ENCODE measurements at places on chromosomes 7 and 10.

- no peak for DNase-seq
Observed at GRCh38 chr7:14836571-14837189, 65.9 kb downstream of the DGKB start.

DNA sequence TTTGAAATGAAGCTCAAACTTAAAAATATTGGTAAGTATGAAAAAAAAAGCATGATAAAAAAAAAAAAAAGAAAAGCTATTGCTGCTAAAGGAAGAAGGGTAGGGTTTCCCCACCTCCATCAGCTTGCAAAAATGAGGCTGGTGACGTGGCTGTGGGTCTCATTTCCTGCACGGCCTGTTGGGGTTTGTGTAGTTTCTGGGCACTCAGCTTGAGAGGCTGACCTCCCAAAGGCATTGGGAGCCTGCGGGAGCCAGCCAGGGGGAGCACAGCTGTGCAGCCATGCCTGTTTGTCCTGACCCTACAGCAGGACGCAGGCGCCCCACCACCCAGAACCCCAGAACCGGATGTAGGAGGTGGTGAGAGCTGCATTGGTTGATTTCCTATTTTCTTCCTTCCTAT lies 48.8 kb upstream of the CARD11 start:
- DNase-seq: no peak

GRCh38 chr7:46848311-46848710 lies 733.6 kb downstream of the TNS3 start:
- no peak for DNase-seq

DNA sequence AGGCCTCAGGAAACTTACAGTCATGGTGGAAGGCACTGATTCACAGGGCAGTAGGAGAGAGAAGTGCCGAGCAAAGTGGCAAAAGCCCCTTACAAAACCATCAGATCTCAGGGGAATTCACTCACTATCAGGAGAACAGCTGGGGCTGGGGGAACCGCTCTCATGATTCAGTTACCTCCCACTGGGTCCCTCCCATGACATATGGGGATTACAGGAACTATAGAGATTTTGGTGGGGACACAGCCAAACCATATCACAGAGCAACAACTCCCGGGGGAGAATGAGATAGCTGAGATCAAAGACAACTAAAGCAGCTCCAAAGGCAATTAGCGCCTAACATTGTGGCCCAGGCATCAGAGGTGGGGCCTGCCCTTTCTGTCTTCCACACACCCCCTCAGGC lies 85.4 kb upstream of the VOPP1 start:
- DNase-seq: no peak

- peak; percentile 56 for DNase-seq
Observed at GRCh38 chr10:74008212-74008731, 10.4 kb downstream of the VCL start.

GRCh38 chr10:9274206-9274755 lies 1219.8 kb downstream of the GATA3 start:
- DNase-seq: no peak

DNA sequence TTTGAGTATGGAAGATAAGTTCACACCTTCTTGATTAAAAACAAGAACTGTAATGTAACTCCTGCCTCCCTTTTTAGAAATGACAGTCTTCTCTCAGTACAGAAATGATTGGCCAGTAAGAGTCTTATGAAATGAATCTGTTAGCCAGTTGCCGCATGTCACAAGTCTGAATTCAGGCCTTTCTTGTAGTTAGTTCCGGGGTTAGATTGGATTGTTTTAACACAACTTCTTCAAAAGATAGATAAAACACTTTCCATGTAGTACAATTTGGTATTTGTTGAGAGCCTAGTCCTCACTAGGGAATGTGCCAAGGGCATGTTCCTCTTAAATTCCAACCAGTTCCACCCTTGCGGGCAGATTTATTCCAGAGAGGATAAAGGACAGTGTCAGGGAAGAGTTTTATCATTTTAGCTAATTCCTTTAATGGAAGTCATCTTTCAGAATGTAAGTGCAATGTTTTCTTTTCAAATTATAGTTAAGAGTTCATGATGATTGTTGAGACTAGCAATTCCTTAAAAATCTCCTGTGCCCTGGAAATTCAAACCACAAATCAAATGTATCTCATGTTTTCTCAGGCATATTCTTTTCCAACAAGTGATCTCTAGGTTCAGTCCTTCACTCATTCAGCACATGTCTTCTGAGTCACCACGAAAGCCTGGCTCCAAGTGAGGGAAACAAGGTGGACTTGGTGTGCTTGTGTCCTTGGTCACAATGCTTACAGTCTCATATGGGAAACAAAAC lies 4.1 kb downstream of the FHIP2A start:
- DNase-seq: peak; percentile 86

DNA sequence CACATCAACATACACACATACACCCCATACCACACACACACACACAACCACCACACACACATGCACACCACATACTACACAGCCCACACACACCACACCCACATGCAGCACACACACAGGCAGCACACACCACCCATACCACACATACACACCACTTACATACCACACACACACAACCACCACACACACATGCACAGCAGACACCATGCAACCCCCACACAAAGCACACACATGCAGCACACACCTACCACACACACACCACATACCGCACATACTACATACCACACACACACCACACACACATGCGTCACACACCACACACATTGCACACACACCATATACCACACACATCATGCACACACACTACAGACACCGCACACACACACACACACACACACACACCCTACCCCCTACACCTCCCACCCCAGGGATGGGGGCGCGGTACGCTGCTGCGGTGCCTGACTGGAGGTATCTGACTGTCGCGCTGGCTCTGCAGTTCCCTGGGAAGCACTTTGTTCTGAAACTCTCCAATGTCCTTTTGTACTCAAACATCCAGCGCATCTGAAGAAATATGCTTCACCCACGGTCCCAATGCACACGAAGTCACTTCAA lies 5.4 kb upstream of the TRPV6 start:
- no peak for DNase-seq

DNA sequence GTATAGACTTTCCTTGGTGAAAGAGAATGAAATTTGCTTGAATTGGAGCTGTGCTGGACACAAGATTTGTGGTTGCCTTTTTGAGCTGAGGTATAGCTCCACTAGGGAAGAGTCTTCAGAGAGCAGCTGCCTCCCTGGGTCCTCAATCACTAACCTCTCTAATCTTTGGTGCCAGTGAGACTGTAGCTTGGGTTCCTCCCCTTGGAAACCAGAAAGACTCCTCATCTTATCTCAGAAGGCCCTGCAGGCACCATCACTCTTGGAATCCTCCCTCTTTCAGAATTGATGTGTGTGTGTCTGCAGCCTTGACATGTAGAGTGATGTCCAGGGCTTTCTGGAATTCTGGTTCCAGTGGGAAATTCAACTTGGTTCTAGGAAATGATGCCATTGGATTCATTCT lies 426.5 kb downstream of the RPS24 start:
- DNase-seq: no peak

- DNase-seq: no peak
Observed at GRCh38 chr7:522071-522950, 2.7 kb upstream of the PDGFA start.

DNA sequence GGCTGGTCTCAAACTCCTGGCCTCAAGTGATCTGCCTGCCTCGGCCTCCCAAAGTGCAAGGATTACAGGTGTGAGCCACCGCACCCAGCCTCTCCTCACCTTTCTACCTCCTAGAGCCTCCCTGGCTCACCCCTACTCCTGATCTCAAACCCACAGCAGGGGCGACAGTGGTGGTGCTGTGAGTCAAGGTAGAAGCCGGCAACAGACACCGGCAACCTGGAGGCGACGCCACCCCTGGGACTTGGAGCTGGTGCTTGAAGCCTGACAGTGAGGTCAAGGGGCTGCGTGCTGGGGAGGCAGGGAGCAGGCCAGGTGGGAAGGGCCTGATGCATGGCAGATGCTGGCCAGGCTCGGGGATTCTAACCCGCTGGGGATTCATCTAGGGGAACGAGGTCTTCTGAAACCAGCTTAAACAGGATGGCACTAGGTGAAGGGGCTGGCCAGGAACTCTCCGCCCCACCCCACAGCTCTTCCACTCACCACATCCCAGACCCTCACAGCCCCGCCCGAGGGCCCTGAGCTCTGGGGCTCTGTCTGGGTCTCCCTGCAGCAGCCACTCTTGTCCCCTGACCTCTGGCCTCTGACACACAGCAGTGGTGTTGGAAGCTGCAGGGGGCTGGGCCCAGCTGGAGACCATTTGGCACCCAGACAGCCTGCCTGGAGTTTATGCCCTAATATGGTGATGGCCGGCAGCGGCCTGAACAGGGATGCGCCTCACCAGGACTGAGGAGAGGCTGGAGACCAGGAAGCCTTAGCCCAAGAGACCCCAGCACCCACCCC lies 16.4 kb downstream of the KCNH2 start:
- no peak for DNase-seq

DNA sequence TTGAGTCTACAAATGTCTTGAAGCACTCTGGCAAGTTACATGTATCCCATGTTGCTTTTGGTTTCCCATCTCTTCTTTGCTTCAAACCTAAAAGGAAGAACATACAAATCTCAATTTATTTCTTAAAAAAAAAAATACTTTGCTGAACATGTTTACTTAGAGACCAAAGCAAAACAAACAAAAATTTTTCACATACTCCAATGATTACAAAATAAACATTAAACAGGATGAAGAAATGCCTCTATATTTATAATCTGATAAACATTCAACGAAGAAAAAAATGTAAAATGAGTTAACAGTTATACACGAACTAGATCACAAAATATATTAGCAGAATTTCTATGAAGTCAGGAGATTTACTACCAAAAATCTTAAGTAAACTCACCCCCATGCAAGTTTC lies 31.3 kb downstream of the FAM204A start:
- DNase-seq: no peak

DNA sequence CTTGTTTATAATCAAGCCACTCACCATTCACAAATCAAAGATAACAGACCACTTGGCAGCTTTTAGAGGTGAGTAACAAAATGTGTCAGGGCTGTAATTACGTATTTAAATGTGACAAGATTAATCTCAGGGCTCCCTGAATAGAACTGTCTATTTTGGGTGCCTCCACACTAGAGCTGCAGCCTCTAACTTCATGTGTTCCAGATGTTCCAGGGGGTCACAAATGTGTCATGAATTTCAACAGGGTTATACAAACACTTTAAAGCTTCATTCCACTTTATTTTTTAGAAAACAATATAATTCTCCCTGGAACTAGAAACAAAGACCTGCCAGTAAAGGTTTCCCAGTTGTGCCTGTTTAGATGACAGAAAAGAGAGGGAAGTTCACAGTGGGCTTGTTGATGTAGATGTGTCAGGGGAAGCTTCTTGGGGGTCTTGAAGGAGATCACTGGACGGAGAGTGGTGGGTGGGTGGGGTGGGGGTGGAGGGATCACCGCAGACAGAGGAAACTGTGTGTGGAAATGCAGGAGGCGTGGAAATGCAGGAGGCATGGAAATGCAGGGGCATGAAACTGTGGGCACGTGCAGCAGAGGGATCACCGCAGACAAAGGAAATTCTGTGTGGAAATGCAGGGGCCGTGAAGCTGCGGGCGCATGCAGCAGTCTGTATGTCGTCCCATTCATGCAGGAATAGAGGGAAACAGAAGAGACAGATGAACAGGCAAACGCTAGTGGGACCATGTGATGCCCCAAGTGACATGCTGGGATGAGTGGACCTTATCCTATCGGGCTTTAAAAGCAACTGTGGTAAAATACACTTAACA lies 42.0 kb upstream of the TRIL start:
- DNase-seq: no peak

GRCh38 chr7:121159553-121159952 lies 169.2 kb upstream of the WNT16 start:
- DNase-seq: no peak

GRCh38 chr10:23156447-23157150 lies 35.5 kb upstream of the PTF1A start:
- DNase-seq: no peak

DNA sequence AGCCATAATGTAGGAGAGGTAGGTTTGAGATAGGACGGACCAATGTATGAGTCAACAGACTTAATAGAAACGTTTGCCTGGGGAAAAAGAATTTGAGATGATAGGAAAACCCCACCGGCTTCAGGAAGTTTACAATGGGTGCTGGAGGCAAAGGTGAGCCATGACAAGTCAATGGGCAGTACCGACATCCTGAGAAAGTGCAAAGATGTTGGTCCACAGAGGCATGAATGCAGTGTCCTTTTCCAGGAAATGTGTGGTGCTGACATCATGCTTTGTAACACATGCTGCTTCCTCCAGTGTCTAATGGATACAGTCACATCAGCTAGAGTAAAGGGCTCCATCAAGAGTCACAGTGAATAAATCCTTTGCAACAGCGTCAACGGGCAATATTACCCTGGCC lies 533.6 kb downstream of the INHBA start:
- DNase-seq: no peak

DNA sequence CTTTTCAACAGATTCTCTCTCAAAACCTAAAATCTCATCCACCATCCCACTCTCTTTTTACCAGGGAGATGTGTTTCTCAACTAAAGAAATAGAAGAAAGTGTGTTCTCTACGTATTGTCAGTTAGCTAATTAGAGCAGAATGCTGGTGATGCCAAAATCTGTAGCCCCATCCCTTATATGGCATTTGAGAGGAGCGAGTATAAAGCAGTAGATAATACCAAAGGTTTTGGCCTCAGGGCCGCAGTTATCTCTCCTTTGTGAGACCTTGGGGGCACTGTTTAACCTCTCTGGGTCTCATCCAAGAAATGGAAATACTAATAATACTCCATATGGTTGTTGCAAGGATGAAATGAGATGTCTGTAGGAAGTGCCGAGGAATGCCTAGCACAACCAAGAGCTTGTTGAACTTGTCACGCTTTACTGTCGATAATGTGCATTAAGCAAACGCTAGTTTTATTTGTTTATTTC lies 456 bp upstream of the DLD start:
- no peak for DNase-seq

DNA sequence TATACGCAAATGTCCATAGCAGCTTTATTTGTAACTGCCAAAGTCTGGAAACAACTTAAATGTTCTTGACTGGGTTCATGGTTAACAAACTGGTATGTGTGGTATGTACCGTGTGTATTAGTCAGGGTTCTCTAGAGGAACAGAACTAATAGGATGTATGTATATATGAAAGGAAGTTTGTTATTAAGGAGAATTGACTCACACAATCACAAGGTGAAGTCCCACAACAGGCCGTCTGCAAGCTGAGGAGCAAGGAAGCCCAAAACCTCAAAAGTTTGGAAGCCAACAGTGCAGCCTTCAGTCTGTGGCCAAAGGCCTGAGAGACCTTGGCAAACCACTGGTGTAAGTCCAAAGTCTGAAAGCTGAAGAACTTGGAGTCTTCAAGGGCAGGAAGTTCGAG lies 66.8 kb downstream of the TMEM168 start:
- DNase-seq: peak; percentile 3

Data from HS-27A (cell line).